CD14-positive monocyte (primary cell): ENCODE measurements at places on chromosomes 2 and 18. TPM values are rescaled to one million over a fixed set of nuclear protein-coding genes. Genes with fewer than 3 reads are reported as not detected.

The PFN4 gene
- polyA plus RNA-seq: not detected

The OR6B2 gene
- not detected in 2 replicates for polyA plus RNA-seq

The PECR gene
- polyA plus RNA-seq: 4.1 and 7.4 TPM in 2 replicates

The IL36RN gene
- not detected in 2 replicates for polyA plus RNA-seq

The TFPI gene
- polyA plus RNA-seq: not detected in 2 replicates

The CCL20 gene
- polyA plus RNA-seq: 0.47 TPM

The HOXD1 gene
- polyA plus RNA-seq: not detected

The TRPM8 gene
- polyA plus RNA-seq: not detected

The SERPINB12 gene
- not detected in 2 replicates for polyA plus RNA-seq

The GYPC gene
- 20.0 TPM for polyA plus RNA-seq

The ALK gene
- polyA plus RNA-seq: not detected

The PTH2R gene
- 0.07 TPM for polyA plus RNA-seq

The SKOR2 gene
- polyA plus RNA-seq: not detected

The RUFY4 gene
- polyA plus RNA-seq: 24.0 and 26.1 TPM in 2 replicates

The ERICH2 gene
- polyA plus RNA-seq: not detected

The ZC3H6 gene
- polyA plus RNA-seq: 0.81 and 2.1 TPM in 2 replicates

The NEU2 gene
- not detected for polyA plus RNA-seq

The CNGA3 gene
- polyA plus RNA-seq: not detected

The OBSL1 gene
- not detected for polyA plus RNA-seq

The MXD1 gene
- 83.1 TPM for polyA plus RNA-seq

The NYAP2 gene
- polyA plus RNA-seq: not detected

The CCDC74A gene
- not detected for polyA plus RNA-seq

The UGT1A3 gene
- polyA plus RNA-seq: not detected

The ASIC4 gene
- polyA plus RNA-seq: 0.04 TPM in 1 of 2 replicates, not detected in the other

The AKAIN1 gene
- polyA plus RNA-seq: not detected in 2 replicates

The RAD51AP2 gene
- not detected for polyA plus RNA-seq

The TMX3 gene
- polyA plus RNA-seq: 16.5 TPM

The ELOA2 gene
- not detected for polyA plus RNA-seq

The PLGLB1 gene
- 0.42 TPM for polyA plus RNA-seq

The HOXD10 gene
- polyA plus RNA-seq: not detected

The GLB1L gene
- polyA plus RNA-seq: 4.0 TPM

The EIPR1 gene
- 22.4 TPM for polyA plus RNA-seq

The PID1 gene
- 61.8 TPM for polyA plus RNA-seq

The CREG2 gene
- not detected for polyA plus RNA-seq

The DCDC2C gene
- not detected for polyA plus RNA-seq

The LRRTM4 gene
- not detected for polyA plus RNA-seq

The CCNT2 gene
- 6.4 and 20.5 TPM in 2 replicates for polyA plus RNA-seq

The CCDC121 gene
- 0.53 TPM for polyA plus RNA-seq

The ACKR3 gene
- polyA plus RNA-seq: 0.79 TPM
